Hindlimb muscle (tissue), 1 donor: ENCODE measurements at places on chromosomes 5 and 9. TPM values are rescaled to one million over a fixed set of nuclear protein-coding genes. Genes with fewer than 3 reads are reported as not detected.
A peak's percentile ranks its signal among the peaks of the same experiment; 100 is the strongest.

- DNase-seq, result no peak
Measured at GRCh38 chr5:14925326-14925725, 53.7 kb upstream of the ANKH start.

Gene QRFP
- polyA plus RNA-seq, result 0.35 TPM

- no peak for DNase-seq
Measured at GRCh38 chr5:135831439-135831838, 3.0 kb upstream of the SLC25A48 start.

Gene PCDHAC2
- polyA plus RNA-seq, result 2.0 TPM

- DNase-seq, result no peak
Measured at GRCh38 chr5:177368869-177369644, 11.3 kb downstream of the RGS14 start.

Gene C1QTNF2
- 21.0 TPM for polyA plus RNA-seq

- DNase-seq, result no peak
Measured at GRCh38 chr5:134053840-134054338, 49.1 kb upstream of the VDAC1 start.

Gene HABP4
- 11.3 TPM for polyA plus RNA-seq

GRCh38 chr5:150270541-150271295, 18.9 kb downstream of the CAMK2A start:
- no peak for DNase-seq

- DNase-seq, result no peak
Measured at GRCh38 chr9:78026416-78026815, 5.2 kb downstream of the GNAQ start.

Gene VLDLR
- 23.2 TPM for polyA plus RNA-seq

Gene SHISAL2B
- polyA plus RNA-seq, result not detected

DNA sequence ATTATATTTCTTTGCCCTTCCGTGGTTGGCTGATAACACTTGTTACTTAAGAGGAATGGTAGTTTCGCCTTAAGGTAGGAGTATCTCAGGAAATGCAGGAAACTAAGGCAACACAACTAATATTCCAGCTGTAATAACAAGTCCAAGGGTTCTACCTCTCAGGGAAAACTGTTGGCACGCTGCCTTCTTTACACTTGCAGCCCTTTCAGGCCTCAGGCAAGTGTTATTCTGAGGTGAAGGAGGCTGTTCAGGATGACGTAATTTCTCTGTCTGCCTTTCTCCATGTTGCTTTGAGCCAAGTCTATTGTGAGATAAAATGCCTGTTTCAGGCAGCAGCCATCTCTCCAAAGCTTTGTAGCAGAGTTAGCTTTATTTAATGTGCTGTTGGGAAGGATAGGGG, 38.0 kb downstream of the VCAN start:
- DNase-seq, result no peak

- DNase-seq, result no peak
Measured at GRCh38 chr9:21770871-21771560, 31.4 kb upstream of the MTAP start.

Gene CDX1
- polyA plus RNA-seq, result 0.19 TPM

GRCh38 chr9:68500457-68501381, 40.0 kb downstream of the TMEM252 start:
- DNase-seq, result no peak

Gene ZFP37
- polyA plus RNA-seq, result 3.5 TPM

- DNase-seq, result no peak
Measured at GRCh38 chr5:159017786-159018185, 81.9 kb downstream of the EBF1 start.

DNA sequence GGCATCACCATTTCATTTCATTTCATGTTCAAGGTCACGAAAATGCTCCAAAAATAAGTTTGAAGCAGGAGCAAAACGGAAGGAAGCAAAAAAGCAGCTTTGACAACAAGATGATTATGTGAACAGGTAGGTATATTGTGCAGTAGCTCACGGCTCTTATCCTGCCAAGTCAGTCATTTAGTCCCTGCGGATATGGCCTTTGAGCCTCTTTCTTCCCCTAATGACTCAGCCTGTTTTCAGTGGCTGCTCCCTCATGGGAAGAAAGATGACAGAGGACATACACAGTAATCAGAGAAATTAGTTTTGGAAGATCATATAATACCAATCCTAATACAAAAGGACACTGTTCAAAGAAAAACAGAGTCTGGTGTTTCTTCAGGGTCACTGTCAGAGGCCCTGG, 155.8 kb upstream of the GRAMD2B start:
- no peak for DNase-seq

DNA sequence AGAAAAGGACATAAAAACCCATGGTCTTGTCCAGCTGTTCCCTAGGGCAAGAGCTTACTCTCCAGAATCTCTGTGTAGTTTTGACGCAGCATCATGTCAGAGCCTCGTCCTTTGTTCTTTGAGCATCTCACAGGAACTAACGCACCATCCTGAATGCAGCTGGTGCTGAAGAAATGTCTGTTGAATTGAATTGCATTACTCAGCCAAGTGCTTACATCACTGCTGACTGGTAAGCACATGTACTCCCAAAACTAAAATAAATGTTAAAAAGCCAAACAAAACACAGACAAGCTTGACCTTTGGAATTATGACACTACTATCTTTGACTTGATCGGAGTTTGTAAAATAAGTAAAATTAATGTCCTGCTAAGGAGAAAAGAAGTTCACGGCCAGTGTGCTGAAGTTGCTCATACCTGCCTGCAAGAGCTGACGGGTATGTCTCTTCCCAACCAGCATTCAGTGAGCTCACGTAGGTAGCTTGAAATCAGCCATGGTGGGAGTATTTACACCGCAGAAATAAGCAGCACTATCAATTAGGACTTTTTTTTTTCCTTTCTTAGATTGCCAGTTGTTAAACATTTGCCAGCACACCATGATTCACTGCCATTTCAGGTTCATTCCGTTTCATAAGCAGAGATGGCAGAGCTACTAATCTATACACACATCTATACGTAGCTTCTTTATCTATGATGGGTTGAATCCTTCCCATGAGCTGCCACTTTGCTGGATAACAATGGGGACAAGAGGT, 310.6 kb upstream of the MSX2 start:
- no peak for DNase-seq

- DNase-seq, result no peak
Measured at GRCh38 chr9:134917431-134918373, at the start of gene FCN1. Gene FCN1 (minus strand): TSS chr9:134917912. CDS start chr9:134917871, 41 bp downstream.

DNA sequence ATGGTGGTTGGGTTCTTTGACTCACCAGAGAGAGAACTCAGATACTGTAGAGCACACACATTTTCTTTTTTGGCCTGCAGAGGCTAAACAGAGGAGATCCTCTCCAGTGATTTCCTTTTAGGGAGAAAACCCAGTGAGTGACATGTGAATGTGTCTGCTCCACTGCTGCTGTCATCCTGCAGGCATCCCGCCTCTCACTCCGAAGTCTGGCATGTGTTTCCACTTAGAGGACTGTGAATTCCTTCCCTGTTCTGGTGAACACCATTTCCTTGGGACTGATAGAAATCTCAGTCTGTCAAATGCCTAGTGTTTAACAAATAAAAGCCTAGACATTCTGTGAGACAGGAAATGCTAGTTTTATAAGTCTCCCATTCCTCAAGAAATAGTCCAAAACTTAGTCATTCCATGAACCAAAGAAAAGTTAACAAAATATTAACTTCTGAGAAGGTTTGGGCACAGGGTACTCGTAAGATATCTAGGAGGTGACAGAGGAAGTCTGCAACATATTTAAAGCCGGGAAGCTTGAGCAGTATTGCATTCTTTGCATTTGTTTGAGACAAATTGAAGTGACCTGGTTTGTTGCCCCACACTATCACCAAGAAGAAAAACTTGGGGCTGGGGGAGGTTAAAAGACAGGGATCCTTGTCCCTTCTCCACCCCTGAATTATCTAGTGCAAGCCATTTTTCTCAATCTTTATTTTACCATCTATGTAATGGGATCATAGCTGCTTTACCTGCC, 74.9 kb upstream of the NIPAL4 start:
- DNase-seq, result peak; percentile 71

Gene PCDH12
- polyA plus RNA-seq, result 16.9 TPM

DNA sequence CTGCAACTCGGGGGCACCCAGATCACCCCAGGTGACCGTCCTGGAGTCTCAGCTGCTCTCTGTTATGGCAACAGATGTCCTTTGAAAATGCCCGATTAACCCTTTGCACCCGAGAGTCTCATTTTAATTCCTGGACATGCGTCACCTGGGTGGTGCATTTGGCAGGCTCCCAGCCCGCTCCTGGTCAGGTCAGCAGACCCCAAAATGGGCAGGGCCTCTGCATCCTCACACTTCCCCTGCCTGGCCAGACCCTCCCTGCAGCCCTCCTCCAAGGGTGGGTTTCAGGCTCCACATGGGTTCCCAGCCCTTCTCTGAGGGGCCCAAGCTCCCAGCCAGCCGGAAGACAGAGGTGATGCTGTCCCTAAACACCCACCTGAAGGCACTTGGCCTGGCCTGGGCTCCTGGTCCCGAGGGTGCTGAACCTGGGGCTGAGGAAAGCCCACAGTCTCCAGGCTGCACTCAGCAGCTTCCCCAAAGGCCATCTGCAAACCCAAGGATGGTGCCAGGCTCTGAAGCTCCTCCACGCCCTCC, 69.4 kb downstream of the PSMB7 start:
- DNase-seq, result no peak

DNA sequence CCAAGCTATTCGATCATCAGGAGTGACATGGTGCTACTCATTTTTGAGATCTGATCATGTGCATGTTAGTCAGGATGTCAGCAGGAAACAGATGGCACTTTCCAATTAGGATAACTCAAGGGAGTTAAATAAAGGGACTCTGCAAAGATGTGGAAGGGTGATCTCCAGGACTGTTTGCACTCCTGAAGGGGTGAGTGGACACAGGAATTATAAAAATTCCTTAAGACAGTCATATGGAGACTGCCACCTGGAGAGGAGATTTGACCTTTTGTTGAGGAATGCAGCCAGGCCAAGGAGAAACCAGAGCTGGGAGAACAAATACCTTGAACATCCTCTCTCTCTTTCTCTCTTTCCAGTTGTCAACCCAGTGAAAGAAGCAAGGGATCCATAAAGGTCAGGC, 189.1 kb downstream of the GABRG2 start:
- no peak for DNase-seq

Gene ATOX1
- polyA plus RNA-seq, result 44.0 TPM

Gene UBE2B
- 148 TPM for polyA plus RNA-seq

DNA sequence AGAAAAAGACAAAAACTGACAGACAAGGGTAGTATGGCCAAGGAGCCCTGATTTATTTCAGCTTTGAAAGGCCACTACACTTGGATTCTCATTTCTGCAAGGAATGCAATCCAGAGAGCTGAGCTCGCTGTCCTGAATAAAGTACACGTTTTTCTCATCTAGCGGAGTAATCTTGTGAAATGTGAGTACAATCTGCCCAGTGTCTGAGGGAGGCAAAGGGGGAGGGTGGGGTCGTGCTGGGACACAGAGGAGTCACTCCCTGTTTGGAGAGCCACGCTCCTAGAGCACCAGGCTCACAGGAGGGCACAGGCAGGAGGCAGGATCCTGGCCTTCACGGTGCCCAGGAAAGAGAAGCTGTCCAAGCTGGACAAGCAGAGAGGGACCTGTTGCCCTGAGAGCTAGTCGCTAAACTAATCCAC, 51.0 kb upstream of the IFNK start:
- DNase-seq, result no peak

Gene IFNK
- polyA plus RNA-seq, result not detected

- DNase-seq, result no peak
Measured at GRCh38 chr5:28788954-28789353, 1750.6 kb upstream of the CDH9 start.

Gene CACFD1
- polyA plus RNA-seq, result 18.5 TPM
